ENCODE measurements at places on chromosomes 1 and 21.

DNA sequence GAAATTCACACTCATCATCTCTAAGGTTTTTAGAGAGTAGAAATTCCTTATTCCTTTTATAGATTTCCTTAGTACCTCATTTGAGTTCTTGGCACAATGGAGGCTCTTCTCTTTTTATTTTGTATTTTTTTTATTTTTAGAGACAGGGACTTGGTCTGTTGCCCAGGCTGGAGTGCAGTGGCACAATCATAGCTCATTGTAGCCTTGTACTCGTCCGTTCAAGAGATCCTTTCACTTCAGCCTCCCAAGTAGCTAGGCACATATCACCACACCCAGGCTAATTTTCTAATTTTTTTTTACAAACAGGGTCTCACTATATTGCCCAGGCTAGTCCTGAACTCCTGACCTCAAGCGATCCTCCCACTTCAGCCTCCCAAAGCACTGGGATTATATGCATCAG, 29.6 kb downstream of the RGL1 start:
- no peak for DNase-seq

GRCh38 chr1:222828939-222829338, 14.1 kb downstream of the DISP1 start:
- no peak for DNase-seq

DNA sequence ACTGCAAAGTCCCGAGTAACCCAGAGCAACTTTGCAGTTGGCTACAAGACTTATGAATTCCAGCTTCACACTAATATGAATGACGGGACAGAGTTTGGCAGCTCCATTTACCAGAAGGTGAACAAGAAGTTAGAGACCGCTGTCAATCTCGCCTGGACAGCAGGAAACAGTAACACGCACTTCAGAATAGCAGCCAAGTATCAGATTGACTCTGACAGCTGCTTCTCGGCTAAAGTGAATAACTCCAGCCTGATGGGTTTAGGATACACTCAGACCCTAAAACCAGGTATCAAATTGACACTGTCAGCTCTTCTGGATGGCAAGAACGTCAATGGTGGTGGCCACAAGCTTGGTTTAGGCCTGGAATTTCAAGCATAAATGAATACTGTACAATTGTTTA, 66.8 kb downstream of the ACBD6 start:
- DNase-seq: no peak

DNA sequence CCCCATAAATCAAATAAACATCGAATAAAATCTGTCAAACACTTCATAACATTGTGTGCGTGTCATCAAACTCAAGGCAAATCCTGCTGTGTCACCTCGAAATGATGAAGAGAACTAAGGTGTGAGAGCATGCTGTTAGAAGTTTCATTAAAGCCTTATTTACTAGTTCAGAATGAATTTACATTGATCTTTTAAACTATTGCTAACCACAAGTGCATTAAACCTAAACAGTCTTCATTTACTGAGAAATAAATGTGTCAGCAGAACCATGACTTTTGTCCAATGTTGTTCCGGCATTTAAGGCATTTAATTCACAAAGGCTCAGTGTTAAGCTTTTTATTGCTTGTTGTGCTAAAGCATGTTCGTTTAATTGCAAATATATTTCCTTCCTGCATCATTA, 474.4 kb downstream of the SETD4 start:
- DNase-seq: no peak

DNA sequence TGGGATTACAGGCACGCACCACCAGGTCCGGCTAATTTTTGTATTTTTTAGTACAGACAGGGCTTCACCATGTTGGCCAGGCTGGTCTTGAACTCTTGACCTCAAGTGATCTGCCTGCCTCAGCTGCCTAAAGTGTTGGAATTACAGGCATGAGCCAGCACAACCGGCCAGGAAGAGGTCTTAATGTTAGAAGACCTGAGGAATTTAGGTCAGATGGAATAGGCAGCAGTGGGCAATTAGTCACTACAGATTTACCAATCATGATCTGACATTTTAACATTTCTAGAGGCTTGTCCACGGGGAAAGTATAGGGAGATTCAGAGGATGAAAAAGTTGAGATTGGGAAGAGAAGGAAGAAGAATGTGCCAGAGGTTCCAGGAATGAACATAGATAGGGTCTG, 8.9 kb upstream of the APP start:
- DNase-seq: no peak

GRCh38 chr21:42637267-42638041, 16.0 kb upstream of the PDE9A start:
- no peak for DNase-seq

Data from ELF-1 (cell line).